Activated T-cell treated with anti-CD3 and anti-CD28 coated beads for 48 hours (primary cell): ENCODE measurements at places on chromosomes 1 and 21.

GRCh38 chr1:53543778-53544695, 84.8 kb downstream of the DMRTB1 start:
- DNase-seq, result no peak

GRCh38 chr1:230067871-230068620, 1.0 kb downstream of the GALNT2 start:
- DNase-seq, result no peak

DNA sequence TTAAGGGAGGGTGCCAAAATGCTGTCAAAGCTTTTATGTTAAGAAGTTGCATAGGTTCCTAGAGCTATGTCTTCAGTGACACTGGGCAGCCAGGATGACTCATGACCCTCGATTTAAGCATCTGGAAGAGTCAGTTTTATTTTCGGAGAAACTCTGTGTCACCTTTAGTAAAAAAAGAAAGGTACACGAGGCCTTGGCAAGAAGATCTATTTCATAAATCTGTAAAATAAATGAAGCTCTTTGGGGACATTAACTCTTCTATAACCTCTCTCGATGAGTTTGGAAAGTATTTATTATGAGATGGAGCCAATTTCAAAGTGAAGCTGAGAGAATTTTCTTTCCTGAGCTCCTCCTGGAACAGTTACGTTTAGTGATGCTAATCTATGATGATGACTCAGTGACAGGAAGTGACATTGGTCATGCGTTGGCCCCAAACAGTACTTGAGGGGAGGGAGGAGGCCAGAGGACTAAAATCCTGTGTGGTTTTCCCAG, 156.5 kb downstream of the HLX start:
- no peak for DNase-seq

GRCh38 chr1:26861286-26861701, 1.7 kb upstream of the SFN start:
- DNase-seq, result no peak

DNA sequence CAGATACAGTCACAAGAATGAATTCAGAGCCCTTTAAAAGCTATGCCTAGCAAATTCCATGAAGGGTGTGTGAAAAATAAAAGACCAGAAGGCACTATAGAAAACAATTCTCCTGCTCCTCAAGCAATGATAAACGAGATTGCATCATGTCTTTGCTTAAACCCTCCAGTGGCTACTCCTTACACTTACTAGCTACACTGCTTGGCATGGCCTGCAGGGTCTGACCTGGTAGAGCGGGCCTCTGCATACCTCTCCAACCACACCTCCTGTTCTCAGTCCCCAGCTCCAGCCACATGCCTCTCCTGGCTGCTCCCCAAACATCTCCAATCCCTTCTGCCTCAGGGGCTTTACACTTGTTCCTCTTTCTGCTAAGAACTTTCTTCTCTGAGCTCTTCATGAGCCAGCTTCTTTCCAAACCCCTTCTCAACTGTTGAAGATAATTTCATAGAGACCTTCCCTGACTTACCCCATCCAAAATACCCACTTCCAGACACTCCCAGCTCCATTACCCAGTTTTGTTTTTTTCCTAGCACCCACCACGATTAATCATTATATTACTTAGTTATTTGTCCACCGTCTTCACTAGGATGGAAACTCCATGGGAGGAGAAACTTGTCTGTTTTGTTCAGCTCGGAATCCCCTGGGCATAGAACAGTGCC, 11.2 kb upstream of the CREG1 start:
- DNase-seq, result no peak

GRCh38 chr1:10789803-10790702, 6.4 kb downstream of the CASZ1 start:
- DNase-seq, result no peak

DNA sequence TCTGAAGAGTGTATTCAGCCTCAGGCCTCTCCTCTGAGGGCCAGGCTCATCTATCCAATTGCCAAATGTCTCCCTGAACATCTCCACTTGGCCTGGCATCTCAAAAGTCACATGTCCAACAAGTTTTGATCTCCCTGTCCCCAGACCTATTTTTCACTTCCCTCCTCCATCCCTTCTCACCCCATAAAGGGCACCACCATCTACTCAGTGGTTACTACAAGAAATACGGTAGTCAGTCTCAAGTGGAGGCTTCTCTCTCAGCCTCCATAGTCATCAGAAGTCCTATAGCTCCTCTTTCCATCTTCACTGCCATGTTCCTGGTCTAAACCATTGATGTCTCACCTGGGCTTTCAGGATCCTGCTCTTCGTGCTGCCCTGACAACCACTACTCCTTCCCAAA, 82.5 kb upstream of the EDN2 start:
- DNase-seq, result no peak

GRCh38 chr1:209823143-209824041, 4.4 kb upstream of the UTP25 start:
- no peak for DNase-seq

- no peak for DNase-seq
These were observed 79.6 kb downstream of the NKAIN1 start for GRCh38 chr1:31159869-31160611.

DNA sequence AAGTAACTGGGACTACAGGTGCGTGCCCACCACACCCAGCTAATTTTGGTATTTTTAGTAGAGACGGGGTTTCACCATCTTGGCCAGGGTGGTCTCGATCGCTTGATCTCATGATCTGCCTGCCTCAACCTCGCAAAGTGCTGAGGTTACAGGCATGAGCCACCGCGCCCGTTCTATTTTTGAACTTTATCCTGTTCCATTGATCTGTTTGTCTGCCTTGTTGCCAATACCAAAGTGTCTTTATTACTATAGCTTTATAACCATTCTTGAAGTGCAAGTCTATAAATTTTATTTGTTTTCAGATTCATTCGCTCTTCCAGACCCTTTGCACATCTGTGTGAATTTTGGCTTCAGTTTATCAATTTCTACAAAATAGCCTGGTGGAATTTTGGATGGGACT, 28.0 kb downstream of the SYT14 start:
- no peak for DNase-seq
